ENCODE measurements at places on chromosomes 5 and 9.

DNA sequence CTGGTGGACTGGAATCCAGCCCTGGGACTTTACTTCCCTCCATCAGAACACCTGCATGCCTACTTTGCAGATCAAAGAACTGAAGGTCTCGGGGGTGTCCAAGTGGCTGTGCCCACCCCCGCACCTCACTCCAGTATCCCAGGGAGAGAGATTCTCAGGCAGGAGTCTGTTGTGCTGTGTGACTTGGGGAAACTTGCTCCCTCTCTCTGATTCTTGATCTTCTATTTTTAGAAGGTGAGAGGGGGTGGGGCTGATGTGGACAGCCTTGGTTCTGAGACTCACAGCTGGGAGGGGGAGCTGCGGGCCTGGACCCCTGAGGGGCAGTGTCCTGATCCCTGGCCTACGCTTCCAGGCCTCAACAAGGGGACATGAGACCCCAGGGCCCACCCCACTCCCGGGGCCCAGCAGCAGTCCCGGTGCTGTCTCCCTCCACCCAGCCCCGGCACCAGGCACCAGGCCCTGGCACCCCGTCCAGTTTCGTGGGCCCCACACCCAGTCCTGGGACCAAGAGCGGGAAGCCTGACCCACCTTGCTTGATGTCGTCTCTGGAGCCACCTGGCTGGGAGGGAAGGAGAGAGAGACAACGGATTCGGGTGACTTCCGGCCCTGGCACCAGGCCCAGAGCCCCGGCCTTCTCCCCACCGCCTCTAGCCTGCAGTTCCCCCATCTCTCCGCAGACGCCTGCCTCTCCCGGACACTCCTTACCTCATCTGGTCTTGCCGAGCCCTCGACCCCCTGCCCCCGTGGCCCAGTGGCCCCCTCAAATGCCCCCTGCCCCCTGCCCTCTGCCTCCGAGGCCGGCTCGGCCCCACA is 74.0 kb upstream of the SPTLC1 start:
- no peak for DNase-seq

- no peak for DNase-seq
These were observed 63.6 kb upstream of the PSD2 start for GRCh38 chr5:139732019-139732418.

GRCh38 chr5:77032635-77033034 is 2.4 kb downstream of the AGGF1 start:
- no peak for DNase-seq

DNA sequence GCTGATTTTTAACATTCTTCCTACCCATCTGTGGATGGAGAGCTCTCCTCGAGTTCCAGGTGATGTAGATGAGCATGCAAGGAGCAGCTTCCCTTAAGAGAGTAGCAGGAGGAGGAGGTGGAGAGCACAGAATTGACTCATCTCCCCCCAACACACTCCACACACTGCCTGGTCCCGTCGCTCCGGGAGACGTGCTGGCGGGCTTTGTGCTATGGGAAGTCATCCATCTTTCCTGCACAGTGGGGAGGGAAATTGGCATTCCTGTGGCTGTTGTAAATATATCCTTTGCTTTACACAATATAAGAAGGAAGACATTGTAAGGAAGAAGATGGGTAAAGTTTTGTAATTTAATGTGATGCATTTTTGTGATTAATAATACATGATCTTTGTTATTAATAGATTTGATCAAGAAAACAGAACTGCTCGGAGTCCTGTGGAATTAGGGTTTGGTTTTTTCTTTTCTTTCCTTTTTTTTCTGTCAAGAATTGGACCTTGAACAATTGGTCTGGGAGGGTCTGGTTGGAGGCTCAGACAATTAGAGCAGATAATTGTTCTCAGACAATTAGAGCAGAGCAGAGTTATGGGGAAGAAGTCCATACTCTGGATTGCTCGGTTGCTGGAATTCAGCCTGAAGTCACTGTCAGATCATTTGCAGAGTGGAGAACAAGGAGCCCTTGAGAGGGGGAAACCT is 297.8 kb downstream of the GADD45G start:
- no peak for DNase-seq

DNA sequence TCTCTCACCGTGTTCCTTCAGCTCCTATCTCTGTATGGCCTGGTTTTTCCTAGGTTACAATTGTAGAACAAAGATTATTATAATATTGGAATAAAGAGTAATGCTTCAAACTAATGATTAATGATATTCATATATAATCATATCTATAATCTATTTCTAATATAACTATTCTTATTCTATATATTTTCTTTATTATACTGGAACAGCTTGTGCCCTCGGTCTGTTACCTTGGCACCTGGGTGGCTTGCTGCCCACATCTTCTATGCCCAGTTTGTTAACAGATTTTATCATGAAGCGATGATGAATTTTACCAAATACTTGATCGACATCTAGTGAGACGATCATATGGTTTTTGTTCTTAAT is 363.6 kb upstream of the TYRP1 start:
- no peak for DNase-seq

Data from activated T-cell treated with anti-CD3 and anti-CD28 coated beads, Interleukin-2, amount 50 U/mL, for 1 hour (primary cell).